ENCODE measurements at places on chromosomes 16 and 17.
A peak's percentile ranks its signal among the peaks of the same experiment; 100 is the strongest.

GRCh38 chr17:42458497-42459255 is at the start of gene ATP6V0A1:
TSS of gene ATP6V0A1 (plus strand) at chr17:42458878. CDS start at chr17:42460895, 2,017 bp downstream.
- peak; percentile 94 for DNase-seq

- DNase-seq = no peak
Observed at GRCh38 chr17:50110591-50111349, 15.6 kb downstream of the PDK2 start.

DNA sequence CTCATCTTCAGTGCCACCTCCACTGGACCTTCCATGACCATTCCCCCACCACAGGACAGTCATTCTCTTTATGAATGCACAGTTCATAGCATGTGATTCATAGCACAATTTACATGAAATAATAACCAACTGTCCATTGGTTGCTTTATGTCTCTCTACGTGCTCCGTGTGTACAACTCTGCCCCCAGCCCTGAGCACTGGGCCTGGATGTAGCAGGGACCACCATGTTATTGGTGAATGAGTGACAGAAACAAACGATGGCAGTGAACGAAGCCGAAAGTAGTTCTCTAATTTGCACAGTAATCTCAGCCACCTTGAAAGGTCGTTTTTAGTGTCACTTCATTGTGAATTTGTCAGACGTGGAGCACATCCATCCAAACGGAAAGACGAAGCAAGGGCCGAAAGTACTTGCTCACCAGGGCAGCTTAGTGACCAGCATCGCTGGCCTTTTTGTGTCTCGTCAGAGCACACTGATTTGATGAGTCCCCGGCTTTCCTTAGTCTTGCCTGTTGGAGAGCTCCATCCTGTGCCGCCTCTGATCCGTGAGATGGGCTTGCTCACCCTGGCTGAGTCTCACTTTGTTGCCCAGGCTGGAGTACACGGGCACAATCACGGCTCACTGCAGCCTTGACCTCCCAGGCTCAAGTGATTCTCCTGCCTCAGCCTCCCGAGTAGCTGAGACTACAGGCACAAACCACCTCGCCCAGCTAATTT is 95.3 kb downstream of the CMIP start:
- DNase-seq = no peak

- DNase-seq = no peak
Observed at GRCh38 chr17:51516924-51517323, 256.6 kb downstream of the UTP18 start.

DNA sequence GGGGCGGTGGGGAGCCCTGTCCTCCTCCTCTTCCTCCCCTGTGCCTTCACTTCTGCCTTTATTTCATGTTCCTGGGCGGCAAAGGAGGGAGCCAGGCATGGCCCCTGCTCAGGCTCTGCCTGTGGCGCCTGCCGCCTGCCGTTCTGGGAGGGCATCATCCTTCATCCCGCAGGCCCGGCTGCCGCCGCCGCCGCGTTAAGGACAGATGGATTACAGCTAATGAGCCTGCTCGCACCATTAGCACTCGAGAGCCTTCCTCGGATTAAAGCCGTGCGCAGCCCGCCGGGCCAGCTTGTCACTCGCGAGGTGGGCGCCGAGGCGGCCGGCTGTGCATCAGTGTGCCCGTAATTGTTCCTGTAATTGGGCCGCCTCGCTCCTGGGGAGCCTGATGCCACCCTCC is 127.7 kb upstream of the GSE1 start:
- no peak for DNase-seq

DNA sequence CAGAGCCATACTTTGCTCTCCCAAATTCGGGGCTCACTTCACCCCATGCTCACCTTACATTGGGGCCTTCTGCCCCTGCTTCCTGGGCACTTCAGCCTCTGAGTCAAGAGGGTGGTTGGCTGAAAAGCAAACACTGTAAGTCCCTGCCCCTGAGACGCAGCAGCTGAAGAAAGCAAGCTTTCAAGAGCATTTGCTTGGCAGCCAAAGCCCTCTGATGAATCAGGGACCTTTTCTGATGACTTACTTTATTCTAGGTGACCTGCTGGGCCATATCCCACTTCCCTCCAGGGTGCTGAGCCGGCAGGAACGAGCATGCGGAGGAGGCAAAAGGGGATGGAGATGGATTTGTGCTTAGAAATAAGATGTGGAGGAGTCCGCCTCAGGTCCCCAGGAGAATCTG is 147.0 kb upstream of the TNRC6C start:
- DNase-seq = no peak

DNA sequence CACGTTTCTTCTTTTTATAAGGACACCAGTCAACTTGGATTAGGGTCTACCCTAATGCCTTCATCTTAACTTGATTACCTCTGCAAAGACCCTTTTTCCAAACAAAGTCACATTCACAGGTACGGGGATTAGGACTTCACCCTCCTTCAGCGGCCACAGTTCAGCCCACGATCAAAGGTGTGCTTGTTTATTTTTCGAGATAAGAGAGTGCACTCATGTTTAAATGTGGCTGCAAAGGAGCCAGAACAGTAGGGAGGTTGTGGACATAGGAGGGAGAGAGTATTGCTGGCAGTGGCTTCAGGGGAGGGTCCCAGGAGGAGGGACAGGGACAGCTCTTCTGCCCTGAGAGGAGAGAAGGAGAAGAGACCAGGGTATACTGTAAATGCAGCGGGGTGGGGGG is 46.7 kb downstream of the MGAT5B start:
- DNase-seq = no peak

GRCh38 chr17:79027274-79027924 is 3.4 kb downstream of the C1QTNF1 start:
- no peak for DNase-seq

DNA sequence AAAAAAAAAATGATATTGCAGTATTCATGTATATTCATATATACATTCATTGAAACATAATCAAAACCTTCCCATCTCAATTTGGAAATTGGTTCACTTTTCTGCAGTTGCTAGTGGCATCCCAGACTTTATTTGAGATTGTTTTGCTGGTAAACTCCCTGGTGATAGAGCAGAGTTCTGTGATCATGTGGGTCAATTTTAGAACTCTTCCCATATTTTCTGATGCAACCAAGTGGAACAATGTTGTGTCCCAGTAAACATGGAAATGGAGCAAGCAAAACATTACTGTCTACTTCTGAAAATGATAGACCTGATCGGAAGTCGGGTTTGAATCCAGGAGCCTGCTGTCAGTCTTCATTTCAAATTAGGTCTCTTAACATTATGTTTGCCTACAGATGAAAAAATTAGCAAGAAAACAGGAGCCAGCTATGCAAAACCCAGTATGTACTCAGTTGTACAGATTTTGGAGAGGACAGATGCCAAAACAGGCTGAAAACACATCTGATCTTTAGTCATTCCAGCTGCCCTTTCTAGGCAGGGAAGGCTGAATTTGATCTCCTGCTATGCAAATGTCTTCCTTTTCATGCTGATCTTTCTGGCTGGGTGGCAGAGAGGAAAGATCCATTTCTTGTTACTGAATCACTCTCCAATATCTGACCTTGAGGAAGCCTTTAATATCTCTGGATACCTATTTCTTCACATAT is 786.6 kb upstream of the SOX9 start:
- no peak for DNase-seq

- peak; percentile 20 for DNase-seq
Observed at GRCh38 chr16:23509782-23510163, 521 bp downstream of the GGA2 start.

DNA sequence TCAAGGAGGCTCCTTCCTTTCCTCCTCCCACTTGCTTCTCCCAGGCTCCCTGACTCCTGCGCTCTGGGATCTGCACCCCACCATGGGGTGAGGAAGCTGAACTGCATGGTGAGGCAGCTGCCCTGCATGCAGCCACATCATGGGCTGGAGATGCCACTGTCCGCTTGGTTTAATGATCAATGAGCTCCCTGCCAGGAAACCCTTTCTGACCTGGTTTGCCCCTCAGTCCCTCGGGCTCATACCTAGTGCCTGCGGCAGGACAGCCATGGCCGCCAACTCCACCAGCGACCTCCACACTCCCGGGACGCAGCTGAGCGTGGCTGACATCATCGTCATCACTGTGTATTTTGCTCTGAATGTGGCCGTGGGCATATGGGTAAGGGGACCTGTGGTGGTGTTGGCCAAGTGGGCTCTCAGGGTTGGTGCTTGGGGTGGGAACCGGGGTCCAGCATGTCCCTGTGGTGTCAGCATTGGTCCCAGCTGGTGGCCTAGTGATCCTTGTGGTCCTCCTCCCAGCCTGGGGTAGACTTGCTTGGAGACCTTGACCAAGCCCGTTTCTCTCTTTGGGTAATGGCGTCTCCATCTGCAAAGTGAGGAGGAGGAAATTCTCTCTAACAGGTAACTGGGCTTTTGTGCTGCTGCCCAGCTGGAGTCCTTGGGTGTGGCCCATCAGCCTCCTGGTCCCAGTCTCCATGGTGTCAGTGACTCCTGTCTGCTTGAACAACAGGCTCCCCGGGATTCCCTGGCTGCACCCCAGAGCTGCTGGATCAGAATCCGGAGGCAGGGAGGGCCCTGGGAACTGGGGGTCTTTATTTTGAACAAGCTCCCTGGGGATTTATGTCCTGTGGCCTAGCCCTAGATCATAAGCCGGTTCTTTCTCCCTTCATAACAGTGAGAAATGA is at the start of gene SLC5A10:
Gene SLC5A10, plus strand, starts transcription at position 225 of the 902 bp plus-strand sequence. Its CDS starts 41 bp downstream, at position 266.
- DNase-seq = no peak

GRCh38 chr17:6340708-6341107 is 94.2 kb downstream of the AIPL1 start:
- no peak for DNase-seq

DNA sequence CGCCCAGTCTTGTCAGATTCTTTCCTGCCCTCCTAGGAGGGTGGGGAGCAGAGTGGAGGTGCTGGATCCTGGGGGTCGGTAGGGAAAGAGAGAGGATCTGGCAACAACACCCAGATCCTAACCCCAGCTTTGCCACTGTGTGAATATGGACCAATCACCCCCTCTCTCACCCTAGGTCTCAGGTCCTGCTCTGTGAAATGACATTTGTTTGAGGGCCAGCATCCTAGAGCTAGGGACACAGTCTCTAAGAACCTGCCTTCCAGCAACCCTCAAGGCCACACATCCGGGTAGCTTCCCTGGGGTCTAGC is 28.4 kb upstream of the MAP3K14 start:
- no peak for DNase-seq

- DNase-seq = peak; percentile 73
Observed at GRCh38 chr17:488993-489757, 136.6 kb upstream of the RPH3AL start.

- DNase-seq = no peak
Observed at GRCh38 chr17:68807998-68808772, 147.0 kb downstream of the ABCA8 start.

All from common myeloid progenitor, CD34-positive (primary cell).